ENCODE measurements at places on chromosomes 12 and 14. TPM values are rescaled to one million over a fixed set of nuclear protein-coding genes. Genes with fewer than 3 reads are reported as not detected.

- peak; percentile 10 for DNase-seq
Measured at GRCh38 chr12:22856178-22856577, 231.2 kb downstream of the ETNK1 start.

Gene FLVCR2
- 6.3 TPM for polyA plus RNA-seq

- DNase-seq, result no peak
Measured at GRCh38 chr12:77042833-77043232, 22.5 kb downstream of the E2F7 start.

Gene KRT1
- 0.16 TPM for polyA plus RNA-seq

Gene CNPY2
- polyA plus RNA-seq, result 182 TPM

Gene ACSM4
- not detected for polyA plus RNA-seq

Gene LRP1-AS
- polyA plus RNA-seq, result not detected

Gene POLE2
- polyA plus RNA-seq, result 12.9 TPM

Gene LRIG3
- polyA plus RNA-seq, result 35.0 TPM

Gene CCDC91
- 33.0 TPM for polyA plus RNA-seq

Gene KRT71
- not detected for polyA plus RNA-seq

Gene NOVA1
- 22.2 TPM for polyA plus RNA-seq

Gene P2RX7
- polyA plus RNA-seq, result 0.81 TPM

Gene SLC17A8
- polyA plus RNA-seq, result 1.1 TPM

- no peak for DNase-seq
Measured at GRCh38 chr12:93912086-93912733, 235.0 kb downstream of the CRADD start.

- no peak for DNase-seq
Measured at GRCh38 chr14:24706351-24706750, 72.4 kb upstream of the GZMB start.

Gene STON2
- polyA plus RNA-seq, result 54.3 TPM

GRCh38 chr14:61042220-61042619, 61.2 kb downstream of the SLC38A6 start:
- DNase-seq, result no peak

DNA sequence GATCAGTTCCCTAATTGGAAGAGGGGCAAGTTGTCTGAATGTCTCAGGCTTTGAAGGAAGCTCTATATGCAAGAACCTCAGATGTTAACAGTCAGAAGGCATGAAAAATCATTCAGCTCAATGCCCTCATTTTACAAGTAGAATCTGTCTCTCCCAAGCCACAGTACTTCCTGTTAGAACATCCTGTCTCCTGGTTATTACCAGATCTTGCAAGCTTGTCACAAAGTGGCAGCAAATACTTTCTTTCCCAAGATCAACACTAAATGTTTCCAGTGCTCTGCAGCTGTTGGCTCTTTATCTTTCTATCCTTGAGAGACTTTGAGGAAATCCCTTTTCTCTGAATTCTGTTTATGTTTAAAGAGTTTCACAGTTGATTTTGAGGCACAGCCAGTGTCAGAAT, 235.5 kb downstream of the AKAP6 start:
- no peak for DNase-seq

DNA sequence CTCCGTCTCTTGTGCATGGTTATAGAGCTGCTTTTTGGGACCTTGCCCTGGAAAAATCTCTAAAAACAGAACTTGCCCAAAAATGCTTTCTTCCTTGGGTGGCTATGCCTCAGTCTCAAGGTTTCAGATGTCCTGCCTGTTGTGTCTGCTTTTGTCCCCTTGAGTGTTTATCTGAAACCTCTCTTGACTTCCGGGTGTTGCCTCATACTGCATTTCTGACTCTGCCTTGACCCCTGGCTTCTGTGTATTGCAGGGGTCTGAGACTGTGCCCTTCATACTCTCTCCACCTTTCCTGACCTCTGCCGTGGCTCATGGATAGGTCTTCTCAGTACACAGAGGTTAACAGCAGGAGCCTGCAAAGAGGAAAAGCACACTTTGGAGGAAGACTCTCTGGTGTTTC, 124.8 kb upstream of the NTF3 start:
- DNase-seq, result no peak
